ENCODE measurements at places on chromosomes 6 and 20.

DNA sequence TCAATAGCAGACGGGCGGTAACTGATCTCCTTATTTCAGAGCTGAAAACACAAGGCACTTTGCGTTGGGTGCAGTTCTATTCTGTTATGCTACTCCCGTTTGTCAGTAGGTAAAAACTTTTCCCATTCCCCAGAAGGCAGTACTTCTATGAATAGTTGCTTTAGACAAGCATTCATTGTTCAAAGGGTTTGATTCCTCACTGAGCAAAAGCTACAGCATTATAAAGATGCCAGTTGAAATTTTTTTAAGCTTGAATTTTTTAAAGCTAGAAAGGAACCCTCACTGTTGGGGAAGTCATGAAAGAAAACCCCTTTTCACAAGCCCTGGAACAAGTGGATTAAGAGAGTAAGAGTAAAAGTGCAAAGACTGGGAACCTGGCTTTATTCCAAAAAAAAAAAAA lies 42.3 kb downstream of the FUT9 start:
- DNase-seq = no peak

GRCh38 chr20:41276317-41276751 lies 41.2 kb downstream of the ZHX3 start:
- no peak for DNase-seq

- no peak for DNase-seq
Observed at GRCh38 chr20:46145713-46146112, 27.6 kb downstream of the CD40 start.

GRCh38 chr6:135183002-135183531 lies 2.0 kb downstream of the MYB start:
- DNase-seq = no peak

DNA sequence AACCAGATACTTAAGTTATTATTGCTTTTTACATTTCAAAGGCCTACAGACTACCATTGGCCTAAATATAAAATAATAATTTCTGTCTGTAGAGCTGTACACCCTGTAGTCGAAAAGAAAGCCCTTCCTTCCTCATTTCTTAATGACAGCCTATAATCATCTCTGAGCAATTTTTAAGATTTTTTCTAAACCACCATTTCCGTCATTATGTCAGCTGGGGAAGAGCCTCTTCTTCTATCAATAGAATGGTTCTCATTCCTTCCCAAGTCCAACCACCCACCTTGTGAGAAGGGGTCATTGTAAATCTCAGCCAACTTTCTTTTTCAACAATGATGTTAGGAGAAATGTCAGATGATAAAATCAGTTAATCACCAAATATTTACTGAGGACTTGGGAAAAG lies 91.8 kb downstream of the PLEKHG1 start:
- no peak for DNase-seq

GRCh38 chr6:102026649-102027048 lies 633.1 kb downstream of the GRIK2 start:
- DNase-seq = no peak

GRCh38 chr6:46915380-46915779 lies 6.4 kb downstream of the ADGRF5 start:
- no peak for DNase-seq
